ENCODE measurements at places on chromosomes 4 and X. TPM values are rescaled to one million over a fixed set of nuclear protein-coding genes. Genes with fewer than 3 reads are reported as not detected.

Gene CLDN22
- not detected for total RNA-seq

Gene EGF
- total RNA-seq: 1.7 TPM

DNA sequence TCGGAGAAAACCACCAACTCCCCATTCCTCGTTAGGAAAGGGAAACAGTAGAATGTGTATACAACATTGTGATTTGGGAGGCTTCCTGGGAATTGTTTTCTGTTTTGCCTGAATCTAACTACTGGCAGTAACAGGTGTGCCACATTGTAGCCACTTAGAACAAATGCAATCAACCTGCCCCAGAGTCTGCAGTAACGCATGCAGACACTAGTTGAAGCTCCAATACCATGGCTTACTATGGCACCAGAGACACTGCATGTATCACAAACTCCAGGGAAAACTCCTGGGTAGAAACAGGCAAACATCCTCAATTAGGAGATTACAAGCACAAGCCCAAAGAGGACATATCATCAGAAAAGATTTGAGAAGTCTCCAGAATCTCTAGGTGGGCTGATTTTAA, 154.2 kb upstream of the NEIL3 start:
- no peak for DNase-seq

- peak; percentile 15 for DNase-seq
Observed at GRCh38 chr4:126757219-126757618, 875.5 kb upstream of the INTU start.

DNA sequence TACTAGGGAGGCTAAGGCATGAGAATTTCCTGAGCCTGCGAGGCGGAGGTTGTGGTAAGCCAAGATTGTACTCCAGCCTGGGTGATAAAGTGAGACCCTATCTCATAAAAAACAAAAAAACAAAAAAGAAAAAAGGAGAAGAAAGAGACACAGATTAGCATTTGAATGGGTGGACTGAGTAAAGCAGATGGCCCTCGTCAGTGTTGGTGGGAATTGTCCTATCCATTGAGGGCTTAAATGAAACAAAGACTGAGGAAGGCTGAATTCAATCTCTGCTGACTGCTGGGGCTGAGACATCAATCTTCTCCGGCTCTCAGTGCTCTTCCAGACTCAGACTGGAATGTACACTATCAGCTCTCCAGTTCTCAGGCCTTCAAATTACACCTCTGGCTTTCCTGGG, 136.8 kb downstream of the SLC7A11 start:
- DNase-seq: no peak
